ENCODE measurements at places on chromosomes 1 and 21. TPM values are rescaled to one million over a fixed set of nuclear protein-coding genes. Genes with fewer than 3 reads are reported as not detected.

- no peak for DNase-seq
These were observed 61.0 kb upstream of the NEK2 start for GRCh38 chr1:211736351-211736915.

RNF186 gene
- total RNA-seq: 0.19 TPM

DNA sequence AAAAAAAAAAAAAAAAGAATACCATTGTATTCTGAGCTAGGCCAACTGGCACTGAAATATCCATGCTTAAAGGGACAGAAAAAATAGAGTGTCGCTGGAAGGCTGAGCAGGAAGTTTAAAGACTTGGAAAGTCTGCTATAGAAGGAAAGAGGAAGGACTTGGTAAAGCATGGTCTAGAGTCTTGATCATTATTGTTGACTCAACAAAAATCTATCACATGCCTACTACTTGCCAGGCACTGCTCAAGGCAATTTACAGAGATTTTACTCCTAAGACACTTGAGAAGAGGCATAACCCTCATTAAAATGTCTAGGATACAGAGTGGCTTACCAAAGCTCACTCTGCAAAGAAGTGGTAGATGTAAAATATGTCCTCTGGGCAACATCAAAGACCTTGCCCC lies 324.0 kb upstream of the DAB1 start:
- DNase-seq: no peak

GRCh38 chr1:56712150-56712549 lies 67.0 kb downstream of the PRKAA2 start:
- DNase-seq: no peak

RAP1GAP gene
- 3.3 TPM for total RNA-seq

- no peak for DNase-seq
These were observed 6.3 kb downstream of the RGS5 start for GRCh38 chr1:163196449-163196787.

CELA3A gene
- not detected for total RNA-seq

DNA sequence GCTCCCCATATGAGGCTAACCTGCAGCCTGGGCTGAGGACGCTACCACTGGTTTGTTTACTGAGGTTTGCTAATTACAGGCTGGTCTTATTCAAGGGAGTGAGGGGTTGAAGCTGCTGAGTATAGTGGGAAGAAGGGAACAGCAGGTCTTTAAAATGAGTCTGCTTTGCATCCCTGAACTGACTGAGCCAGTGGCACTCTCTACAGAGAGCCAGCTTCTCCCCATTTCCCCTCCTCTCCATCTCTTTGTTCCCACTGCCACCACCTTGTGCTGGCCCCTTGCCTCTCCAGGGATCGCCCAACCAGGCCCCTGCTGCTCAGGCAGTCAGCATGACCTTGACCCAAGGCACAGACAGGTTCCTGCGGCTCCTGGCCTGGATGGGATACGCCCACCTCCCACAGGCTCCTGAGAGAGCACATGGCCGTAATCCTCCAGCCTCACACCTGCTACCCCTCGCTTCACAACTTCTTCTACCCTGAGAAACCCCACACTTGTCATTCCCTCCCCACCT lies 45.0 kb downstream of the IER5 start:
- no peak for DNase-seq

DNA sequence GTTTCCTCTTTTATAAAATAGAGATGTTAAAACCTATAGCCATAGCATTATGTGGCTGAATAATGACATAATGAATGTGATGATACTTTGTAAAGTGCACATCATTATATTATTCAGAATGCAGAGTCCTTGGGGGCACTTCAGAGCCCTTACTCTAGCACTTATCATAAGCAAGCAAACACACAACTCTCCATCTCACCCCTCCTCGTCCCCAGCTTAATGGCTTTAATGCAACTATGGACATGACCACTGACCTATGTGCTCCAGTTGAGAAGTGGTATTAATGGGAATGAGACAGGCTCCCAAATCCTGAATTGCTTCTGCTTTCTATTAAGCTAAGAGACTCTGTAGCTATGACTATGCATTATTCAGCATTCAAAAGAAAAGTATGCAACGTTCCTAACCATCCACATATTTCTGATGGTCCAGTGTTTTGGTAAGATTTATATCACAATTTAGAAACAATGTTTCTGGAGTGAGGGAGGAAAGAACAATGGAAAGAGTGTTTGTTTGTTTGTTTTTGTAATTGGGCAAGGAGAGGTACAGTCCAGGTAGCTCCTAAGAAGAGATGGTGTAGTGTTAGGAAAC lies 194.0 kb upstream of the PLXNA2 start:
- DNase-seq: no peak

GRCh38 chr1:46012236-46012635 lies 120.2 kb downstream of the PIK3R3 start:
- no peak for DNase-seq

LAMB3 gene
- 111 TPM for total RNA-seq

- no peak for DNase-seq
These were observed 162.5 kb upstream of the SGIP1 start for GRCh38 chr1:66371233-66372005.

- DNase-seq: no peak
These were observed 31.5 kb upstream of the CLIC4 start for GRCh38 chr1:24713736-24714135.

RRP1B gene
- total RNA-seq: 22.2 TPM

HNRNPCL2 gene
- not detected for total RNA-seq

DNA sequence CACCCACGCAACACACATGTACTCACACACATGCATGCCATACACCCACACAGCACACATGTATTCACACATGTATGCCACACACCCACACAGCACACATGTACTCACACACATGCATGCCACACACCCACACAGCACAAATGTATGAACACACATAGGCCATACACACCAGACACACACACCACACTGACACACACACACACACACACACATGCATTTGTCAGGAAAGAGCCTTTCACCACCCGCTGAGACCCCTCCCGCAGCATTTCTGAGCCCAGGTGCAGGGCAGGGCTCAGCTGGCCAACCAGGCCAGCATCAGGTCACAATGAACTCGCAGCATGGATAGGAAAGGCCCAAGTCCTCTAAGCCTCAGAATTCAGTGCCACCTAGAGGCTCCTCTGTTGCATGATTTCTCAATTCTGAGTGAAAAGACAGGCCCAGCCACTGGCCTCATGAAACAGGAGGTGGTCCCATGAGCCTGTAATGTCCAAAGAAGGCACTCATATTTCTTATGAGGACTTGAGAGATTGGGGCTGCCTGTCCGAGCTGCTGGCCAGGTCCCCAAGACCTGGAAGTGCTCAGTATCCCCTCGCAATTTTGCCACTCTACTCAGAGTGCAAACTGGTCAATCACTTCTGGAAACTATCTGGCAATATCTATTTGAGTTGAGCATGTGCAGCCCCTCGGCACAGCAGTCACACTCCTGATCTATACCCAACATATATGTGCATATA lies 57.3 kb downstream of the PSMG1 start:
- no peak for DNase-seq

INKA2 gene
- 8.7 TPM for total RNA-seq

GRCh38 chr1:240104672-240105071 lies 13.0 kb downstream of the FMN2 start:
- DNase-seq: no peak

- peak; percentile 49 for DNase-seq
These were observed 84.6 kb downstream of the SYT2 start for GRCh38 chr1:202625416-202626360.

Measured in lower leg skin (tissue), 4 donors.